GM19239 (cell line): ENCODE measurements at places on chromosomes 7 and 10.

DNA sequence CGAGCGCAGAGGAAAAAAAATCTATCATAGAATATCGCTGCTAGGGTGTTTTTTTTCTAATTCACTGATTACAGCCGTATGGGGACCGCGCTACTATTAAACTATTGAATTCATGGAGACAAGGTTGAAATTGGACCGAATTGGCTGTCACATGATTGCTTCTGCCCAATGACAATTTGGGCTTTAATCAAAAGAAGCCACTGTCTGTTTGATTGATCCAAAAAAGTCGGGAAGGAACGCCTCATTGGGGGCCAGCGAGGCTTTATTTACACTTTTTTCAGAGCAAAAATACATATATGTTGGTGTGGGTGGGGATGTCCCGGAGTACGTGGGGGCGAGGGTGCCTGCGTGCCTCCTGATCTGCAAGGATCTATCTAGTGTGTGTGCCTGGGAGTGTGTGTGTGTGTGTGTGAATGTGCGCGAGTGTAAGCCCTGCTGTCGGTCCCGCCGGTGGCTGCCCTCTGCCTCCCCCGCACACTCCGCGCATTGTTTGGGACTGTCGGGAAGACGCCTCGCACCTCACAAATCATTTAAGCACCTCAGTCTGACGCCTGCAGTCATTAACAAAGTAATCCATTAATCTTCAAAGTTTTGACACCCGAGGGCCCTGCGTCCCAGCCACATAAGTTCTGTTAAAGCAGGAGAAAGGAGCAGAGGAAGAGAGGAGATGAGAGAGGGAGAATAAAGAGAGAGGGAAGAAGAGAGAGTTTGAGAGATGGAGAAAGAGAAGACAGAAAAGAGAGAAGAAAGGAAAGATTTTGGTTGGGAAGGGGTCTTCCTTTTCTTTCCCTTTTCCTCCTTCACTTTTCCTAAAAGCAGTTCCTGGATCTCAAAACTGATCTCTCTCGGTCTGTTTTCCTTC lies at the start of gene HOXA2:
TSS of gene HOXA2 (minus strand) at position 103 of the 862 bp plus-strand sequence. CDS start 183 bp downstream, outside the sequence.
- no peak for DNase-seq

DNA sequence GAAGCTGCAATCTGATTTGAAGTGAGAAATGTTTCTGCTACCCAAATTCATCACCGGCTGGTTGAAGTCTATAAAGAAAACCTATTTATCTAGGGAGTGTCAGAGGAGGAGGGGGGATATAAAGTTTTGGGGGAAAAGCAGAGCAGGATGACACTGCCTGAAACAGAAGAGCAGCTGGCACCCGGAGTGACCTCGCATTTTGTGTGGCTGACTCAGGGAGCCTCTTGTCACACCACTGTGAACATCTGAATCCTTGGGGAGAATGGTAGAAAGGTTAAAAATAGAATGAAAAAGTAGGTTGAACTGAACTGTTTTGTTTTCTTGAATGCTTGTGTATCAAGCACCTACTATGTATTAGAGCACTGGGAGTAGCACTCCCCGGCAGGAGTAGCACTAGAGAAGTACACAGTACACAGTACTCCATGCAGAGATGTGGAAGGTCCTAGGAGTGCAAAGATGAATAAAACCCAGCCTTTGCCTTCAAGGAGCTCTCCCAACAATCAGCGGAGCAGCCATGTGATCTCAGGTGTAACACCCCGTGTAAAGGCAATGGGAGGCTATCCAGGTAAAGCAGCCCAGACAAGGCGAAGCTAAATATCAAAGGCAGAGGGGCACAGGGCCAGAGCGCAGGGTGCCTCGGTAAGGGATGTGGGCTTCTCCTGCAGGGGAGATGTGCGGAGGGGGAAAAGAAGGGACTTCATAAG lies 13.5 kb downstream of the CRTAC1 start:
- DNase-seq = no peak

GRCh38 chr10:119197921-119198320 lies 9.4 kb upstream of the GRK5 start:
- no peak for DNase-seq

- no peak for DNase-seq
These were observed 533.2 kb downstream of the REEP3 start for GRCh38 chr10:64054392-64054791.

GRCh38 chr7:100520138-100520537 lies 18.9 kb upstream of the AGFG2 start:
- no peak for DNase-seq

DNA sequence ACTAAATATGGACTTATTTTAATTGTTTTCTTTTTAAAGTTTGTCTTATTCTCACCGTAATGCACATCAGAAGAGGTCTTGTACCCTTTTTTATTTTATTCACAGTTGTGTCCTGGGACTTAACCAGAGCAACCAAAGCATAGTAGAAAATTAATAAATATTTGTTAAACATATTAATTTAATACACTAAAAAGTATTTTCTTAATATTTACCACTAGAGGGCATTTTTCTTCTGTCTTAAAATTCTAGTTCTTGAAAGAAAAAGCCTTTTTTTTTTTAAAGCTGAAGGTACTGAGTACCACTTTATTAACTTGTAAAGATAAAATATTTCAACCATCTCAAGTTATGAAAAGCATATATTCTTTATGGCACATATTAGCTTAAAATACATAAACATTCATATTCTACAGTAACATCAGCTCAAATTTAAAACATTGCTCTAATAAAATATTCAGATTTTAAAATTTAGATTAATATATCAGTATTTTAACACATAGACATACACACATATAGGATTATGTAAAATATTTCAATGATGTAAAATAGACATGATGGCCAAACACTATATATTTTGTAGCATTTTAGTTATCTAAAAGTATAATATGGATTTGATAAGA lies 260.4 kb downstream of the SEMA3A start:
- no peak for DNase-seq

GRCh38 chr7:37916017-37916672 lies 472 bp downstream of the SFRP4 start:
- DNase-seq = no peak

- no peak for DNase-seq
These were observed 258.7 kb downstream of the GFRA1 start for GRCh38 chr10:116014326-116014725.

- no peak for DNase-seq
These were observed 3.6 kb downstream of the CAMK2B start for GRCh38 chr7:44321796-44322195.

DNA sequence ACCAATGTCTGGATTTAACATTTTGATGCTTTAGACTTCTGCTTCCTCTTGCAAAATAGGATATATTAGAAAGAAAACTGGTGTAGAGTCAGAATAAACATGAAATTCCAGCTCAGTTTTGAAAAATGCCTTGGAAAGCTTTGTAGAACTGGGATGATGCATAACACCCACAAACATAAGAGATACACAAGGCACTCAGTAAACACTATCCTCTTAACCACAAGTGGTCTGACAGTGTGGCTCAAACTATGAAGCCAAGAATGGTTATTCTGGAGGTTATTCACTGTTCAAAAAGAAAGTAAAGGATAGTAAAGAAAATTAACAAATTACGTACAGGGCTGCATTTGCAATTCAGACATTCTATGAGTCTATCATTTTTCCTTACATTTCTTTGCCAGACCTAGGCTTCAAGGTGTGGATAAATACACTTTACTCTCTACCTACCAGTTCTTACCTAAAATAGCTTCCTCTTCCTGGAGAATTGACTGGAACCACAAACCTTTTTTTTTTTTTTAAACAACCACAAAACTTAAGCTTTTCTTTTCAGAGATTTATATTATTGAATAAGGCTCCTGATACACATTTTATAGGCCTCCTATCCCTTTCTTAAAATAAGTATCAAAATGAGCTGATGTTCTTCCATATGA lies 9.0 kb upstream of the RSBN1L start:
- no peak for DNase-seq

DNA sequence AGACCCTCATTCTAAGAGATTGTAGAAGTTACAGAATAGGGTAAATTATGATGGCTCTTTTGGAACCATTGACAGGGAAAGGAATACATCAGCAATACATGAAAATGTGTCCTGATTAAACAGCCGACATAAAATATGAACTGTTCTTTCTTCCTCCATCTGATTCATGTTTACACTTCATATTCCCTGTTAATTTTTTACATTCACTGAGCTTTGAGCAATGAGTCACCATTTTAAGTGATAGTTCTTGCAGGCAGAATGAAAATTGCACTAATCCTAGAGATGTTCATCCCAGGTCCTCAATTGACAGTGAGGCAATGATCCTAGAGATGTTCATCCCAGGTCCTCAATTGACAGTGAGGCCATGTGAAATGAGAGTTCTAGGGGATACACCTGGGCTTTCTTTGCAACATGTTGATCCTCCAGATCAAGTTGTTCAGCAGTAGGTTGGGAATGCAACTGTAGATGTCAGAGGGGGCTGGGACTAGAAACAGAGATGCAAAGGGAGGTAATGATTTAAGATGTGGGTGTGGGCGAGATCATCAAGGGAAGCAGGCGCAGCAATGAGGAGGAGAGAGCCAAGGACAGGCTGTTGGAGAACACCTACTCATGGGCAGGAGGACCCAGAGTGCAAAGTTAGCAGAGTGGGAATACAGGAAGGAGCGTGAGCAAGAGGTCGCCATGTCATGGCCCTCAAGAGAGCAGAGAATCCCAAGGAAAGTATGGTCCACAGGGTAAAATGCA lies 138.7 kb downstream of the ZNF365 start:
- DNase-seq = no peak

GRCh38 chr10:125217990-125218675 lies 57.8 kb upstream of the CTBP2 start:
- no peak for DNase-seq

DNA sequence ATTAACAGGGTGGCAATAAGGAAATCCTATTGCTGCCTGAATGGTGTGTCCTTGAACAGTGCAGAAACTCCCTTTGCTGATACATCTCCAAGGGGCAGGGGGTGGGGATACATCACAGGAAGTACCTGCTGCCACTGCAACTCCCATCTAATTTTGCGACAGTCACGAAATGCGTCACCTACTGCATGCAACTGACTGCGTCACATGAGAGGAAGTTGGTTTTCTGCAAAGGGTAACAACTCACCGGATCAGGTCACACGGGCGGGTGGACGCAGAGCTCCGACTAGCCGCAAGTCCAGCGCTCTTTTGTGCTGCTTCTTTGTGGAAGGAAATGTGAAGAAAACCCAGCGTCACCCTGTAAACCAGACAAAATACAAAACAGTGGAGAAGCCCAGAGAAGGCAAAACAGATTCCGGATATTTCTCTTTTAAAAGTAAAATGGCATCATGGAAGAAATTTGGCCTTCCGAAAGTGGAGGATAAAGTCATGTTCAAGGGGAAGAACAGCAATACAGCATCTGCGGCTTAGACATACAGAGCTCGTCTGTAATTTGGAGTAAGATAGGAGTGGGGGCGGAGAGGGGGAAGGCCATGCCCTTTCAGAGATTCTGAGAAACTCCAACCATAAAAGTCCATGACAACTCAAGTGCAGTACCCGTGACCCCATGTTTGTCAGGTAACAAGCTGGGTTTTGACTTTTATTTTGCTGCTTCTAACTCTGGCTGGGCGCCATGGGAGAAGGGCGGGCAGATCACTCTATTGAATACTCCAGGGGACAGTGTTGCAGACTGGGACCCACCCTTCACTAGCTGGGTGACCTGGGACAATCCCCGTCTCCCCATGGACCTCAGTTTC lies 32.3 kb upstream of the PLEKHS1 start:
- DNase-seq = no peak

- DNase-seq = no peak
These were observed 579 bp downstream of the RBM33 start for GRCh38 chr7:155644971-155645509.

GRCh38 chr10:19908991-19909696 lies 92.9 kb downstream of the PLXDC2 start:
- DNase-seq = no peak

GRCh38 chr7:114942446-114943175 lies 20.7 kb downstream of the MDFIC start:
- no peak for DNase-seq

GRCh38 chr7:155754165-155754564 lies 58.1 kb downstream of the SHH start:
- no peak for DNase-seq

GRCh38 chr10:78916227-78916626 lies 152.5 kb upstream of the ZMIZ1 start:
- no peak for DNase-seq

DNA sequence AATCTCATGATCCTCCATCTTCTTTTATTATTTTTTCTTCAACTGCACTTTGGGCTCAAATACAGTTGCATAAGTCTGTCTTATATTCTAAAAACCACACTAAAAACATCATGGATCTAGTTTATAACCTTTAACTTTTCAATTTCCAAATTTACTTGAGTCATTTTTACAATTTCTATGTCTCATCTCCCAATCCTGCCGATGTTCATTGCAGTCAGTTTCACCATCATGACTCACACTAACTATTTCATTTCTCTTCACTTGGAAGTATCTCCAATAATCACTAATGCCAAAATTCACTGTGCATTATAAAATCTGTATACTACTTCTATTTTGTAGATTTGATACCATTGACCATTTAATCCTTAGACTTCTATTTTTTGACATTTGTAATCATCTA lies 806.9 kb upstream of the SORCS1 start:
- DNase-seq = no peak

- DNase-seq = no peak
These were observed 29.8 kb downstream of the PDLIM1 start for GRCh38 chr10:95260909-95261552.

- DNase-seq = no peak
These were observed 156.6 kb upstream of the IMMP2L start for GRCh38 chr7:111718886-111719285.

DNA sequence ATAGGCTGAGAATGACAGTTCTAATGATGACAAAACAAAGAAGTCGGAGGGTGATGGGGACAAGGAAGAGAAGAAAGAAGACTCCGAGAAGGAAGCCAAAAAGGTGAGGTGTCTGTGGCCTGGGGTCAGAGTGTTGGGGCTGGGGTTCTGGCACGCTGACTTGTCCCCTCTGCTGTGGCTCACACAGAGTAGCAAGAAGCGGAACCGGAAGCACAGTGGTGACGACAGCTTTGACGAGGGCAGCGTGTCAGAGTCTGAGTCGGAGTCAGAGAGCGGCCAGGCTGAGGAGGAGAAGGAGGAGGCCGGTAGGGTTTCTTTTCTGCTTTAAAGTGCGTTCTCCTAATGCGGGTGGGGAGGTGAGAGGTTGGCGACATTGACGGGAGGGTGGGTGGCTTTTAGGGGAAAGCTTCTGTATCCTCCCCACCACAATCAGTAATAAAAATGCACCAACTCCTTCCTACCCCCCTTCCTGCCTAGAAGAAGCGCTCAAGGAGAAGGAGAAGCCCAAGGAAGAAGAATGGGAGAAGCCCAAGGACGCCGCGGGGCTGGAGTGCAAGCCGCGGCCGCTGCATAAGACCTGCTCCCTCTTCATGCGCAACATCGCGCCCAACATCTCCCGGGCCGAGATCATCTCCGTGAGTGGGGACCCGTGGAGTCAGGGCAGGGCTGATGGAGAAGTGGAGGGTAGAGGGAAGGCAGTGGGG lies 4.6 kb downstream of the UFSP1 start:
- DNase-seq = no peak

GRCh38 chr7:132438926-132439325 lies 137.3 kb downstream of the PLXNA4 start:
- DNase-seq = no peak

- DNase-seq = no peak
These were observed 69.0 kb downstream of the ADD3 start for GRCh38 chr10:110076559-110077318.

- no peak for DNase-seq
These were observed 31.9 kb downstream of the UNCX start for GRCh38 chr7:1264345-1265280.
